ENCODE measurements at places on chromosomes 13 and 19.

GRCh38 chr13:29654843-29655547, 59.5 kb upstream of the SLC7A1 start:
- no peak for DNase-seq

DNA sequence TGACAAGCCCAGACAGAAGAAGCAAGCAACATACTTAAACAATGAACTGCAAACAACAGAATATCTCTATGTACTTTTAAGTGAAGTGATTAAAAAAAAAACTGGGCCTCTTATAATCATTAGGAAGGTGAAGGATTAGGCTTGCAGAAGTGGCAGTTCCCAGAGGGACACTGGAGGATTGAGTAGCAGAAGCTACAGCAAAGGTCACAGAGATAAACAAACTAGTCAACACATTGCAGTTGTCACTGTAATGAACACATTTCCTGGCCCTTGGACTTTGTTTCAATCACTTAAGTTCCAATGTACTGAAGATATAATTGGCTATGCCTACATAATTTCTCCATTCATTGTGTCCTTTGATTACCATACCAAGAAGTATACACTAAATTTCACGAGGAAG, 1498.8 kb downstream of the SLITRK5 start:
- no peak for DNase-seq

GRCh38 chr19:12872255-12872654, 9.0 kb downstream of the DNASE2 start:
- no peak for DNase-seq

GRCh38 chr13:95579303-95579702, 26.8 kb downstream of the CLDN10 start:
- DNase-seq, result no peak

DNA sequence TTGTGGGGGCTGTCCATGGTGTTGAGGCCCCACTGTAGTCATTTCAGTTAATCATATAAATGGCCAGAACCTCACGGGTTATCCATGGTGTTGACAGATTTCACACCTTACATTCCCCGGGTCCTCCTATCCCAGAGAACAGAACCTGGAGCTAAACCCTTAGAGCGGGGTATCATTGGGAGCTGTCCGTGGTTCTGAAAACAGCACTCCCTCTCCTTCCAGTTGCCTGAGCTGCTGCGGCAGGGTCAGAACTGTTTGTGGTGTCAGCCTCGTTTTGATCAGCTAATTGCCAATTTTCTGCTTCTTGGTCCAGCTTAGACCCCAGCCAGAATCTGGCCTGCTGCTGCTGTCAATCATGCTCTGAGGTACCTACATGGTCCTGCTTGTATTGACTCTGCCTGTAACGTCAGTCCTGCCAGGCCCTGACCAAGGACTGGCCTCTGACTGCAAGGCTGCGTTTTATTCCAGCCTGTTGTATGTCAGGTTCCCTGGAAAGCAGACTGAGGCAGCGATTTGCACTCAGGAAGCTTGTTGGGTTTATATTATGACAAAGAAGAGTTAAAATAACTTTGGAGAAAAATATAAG, 55.8 kb upstream of the KCTD15 start:
- no peak for DNase-seq

- DNase-seq, result no peak
These were observed 323.6 kb downstream of the TDRD3 start for GRCh38 chr13:60720590-60720989.

DNA sequence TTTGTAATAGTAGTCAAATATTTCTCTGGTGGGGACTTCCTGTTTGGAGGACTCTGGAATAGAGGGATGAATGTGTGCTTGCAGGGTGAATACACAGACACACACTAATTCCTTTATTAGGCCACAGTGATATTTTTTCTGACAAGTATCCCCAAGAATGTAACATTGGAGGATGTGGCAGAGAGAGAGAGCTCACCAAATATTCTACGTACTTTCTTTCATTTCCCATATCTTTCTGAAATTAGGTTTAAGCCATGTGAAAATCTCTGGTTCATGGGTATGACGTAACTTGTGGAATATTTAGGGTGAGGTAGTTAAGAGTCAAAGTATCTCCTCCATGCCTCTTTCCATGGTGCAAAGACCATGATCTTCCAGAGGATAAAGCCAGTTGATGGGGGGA, 463.4 kb downstream of the DIAPH3 start:
- no peak for DNase-seq

GRCh38 chr19:35559281-35559659, 4.2 kb downstream of the ATP4A start:
- DNase-seq, result no peak

GRCh38 chr13:21075011-21075378, 13.6 kb upstream of the LATS2 start:
- no peak for DNase-seq
